ENCODE measurements at places on chromosomes 2 and 18.

GRCh38 chr2:209592106-209592505 lies 168.3 kb downstream of the MAP2 start:
- no peak for DNase-seq

DNA sequence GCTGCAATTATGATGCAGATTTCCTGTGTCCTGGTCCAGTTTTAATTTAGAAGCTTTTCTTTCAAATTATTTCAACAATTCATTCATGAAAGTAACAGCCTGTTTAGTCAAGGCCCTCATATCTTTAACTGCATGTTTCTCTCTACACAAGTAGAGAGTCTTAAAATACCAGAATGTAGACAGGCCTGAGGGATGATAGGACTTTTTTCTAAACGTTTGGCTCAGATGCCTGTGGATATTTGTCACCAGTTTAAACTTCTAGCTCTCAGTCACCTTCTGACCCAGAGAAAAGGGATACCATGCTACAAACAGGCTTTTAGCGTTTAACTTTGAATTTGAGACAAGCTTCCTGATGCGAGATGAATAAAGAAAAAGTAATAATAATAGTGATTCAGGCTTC lies 15.7 kb downstream of the COL5A2 start:
- peak; percentile 32 for DNase-seq

DNA sequence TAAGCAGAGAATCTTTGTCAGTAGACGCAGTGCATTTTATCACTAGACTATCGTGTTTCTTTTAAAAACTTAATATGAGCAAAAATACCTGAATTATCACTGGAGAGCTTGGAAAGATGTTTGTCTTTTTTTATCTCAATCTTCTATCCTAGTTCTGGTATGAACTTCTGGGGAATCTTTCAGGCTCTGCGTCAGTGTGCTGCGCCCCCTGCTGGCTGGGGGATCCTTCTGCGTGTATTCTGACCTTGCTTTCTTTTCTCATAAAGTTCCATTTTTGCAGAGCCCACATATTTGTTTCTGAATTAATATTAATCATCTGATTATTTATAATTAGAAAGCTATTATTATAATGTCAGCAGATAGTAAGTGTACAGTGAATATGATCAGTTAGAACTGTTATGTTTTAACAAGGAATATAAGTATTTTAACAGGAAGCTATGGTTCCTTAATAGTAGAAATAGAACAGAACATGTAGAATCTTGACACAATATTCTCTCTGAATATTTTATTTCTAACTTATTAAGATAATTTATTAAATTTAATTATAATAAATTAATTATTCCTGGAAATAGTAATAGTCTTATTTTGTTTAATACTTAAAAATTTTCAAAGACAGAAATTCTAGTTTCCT lies 945.0 kb upstream of the CRIM1 start:
- no peak for DNase-seq

DNA sequence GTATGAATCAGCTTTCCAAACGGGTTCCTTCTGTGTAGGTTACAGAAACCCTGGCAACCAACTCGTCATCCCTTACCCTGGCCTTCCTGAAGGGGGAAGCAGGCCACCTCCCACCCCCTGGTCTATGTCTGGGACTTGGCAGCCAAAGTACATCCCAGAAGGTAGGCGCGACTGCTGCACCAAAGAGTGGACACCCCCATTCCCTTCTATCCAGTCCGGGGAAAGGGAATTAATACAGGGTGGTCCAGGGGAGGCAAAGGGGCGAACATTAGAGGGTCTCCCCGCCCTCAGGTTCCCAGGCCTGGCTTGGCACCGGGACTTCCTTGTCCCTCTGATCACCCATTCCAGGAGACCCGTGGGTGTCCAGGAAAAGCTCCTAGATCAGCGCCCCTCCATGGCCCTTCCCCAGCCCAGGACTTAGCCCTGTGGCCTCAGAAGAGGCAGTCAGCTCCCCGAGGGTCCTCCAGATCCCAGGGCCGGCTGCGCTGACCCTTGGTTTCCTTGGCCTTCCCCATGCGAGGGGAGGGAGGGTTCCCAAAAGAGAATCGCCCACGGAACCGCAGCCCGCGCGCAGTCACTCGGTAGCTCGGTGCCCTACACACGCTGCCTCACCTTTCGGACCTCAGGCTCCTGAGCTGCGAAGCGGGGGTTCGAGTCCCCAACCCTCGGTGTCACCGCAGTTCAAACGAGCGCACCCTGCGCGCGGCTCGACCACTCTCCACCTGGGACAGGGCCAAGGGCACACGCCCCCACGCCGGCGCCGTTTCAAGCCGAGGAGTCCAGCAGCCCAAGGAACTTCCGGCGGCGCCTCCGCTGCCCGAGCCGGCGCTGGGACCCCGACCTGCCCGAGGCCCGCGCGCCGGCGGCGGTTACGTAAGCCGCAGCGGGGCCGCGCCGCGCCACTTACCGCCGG lies at the start of gene PER2:
Gene PER2, minus strand, starts transcription at position 874 of the 913 bp plus-strand sequence. CDS start 10,674 bp downstream, outside the sequence.
- DNase-seq = peak; percentile 71

DNA sequence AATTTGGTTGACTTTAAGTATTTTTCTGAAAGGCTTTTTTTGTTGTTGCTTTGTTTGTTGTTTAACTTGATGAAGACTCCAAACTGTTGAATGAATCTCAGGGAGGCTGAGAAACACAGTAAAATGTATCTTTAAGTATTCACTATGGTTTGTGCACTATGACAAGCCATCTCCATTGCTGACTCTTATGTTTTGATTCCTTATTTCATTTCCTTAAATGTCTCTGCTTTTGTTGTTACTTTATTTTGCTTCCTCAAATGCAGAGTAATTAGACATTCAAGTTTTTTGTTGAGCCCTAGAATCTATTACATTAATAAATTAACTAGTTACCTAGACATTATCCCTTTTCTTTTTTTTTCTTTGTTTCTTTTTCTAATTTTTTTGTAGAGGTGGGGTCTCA lies 46.3 kb upstream of the SLC39A10 start:
- DNase-seq = no peak
